ENCODE measurements at places on chromosomes 3 and 15. TPM values are rescaled to one million over a fixed set of nuclear protein-coding genes. Genes with fewer than 3 reads are reported as not detected.

The ZNF662 gene
- total RNA-seq = 0.86 TPM

The CCDC32 gene
- total RNA-seq = 37.7 TPM

The IFT80 gene
- 56.8 TPM for total RNA-seq

The LARP6 gene
- 109 TPM for total RNA-seq

The WDR49 gene
- not detected for total RNA-seq

The LDHAL6B gene
- total RNA-seq = not detected

The SCAMP5 gene
- total RNA-seq = 5.5 TPM

The ARGFX gene
- total RNA-seq = not detected

The ENTPD3 gene
- not detected for total RNA-seq

The EOGT gene
- total RNA-seq = 36.3 TPM

The TMF1 gene
- 23.6 TPM for total RNA-seq

The ADIPOQ gene
- not detected for total RNA-seq

The FANCD2OS gene
- total RNA-seq = not detected

The TMEM207 gene
- total RNA-seq = not detected

The EAF2 gene
- 1.4 TPM for total RNA-seq

The SNRPN gene
- total RNA-seq = 66.3 TPM

The OR5K1 gene
- total RNA-seq = not detected

Measured in myometrial cell (primary cell).